RCC 7860 (cell line): ENCODE measurements at places on chromosomes 16 and 17.

DNA sequence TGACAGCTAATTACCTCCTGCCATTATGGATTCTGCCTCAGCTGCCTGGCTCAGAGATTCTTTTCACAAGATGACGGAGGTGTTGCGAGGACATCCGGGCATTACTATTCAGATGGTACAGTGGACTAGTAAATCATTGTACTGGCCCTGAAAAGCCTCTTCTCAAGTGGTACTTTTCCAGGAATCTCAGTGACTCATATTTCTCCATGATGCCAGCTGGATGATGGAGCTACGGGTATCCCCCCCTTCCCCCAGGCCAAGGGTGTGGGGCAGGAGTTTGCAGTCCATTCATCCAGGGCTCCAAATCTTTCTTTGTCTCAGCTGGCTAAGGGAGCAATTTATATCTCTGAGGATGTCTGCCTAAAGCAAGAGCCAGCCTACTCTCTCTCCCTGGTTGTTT is 107.7 kb upstream of the GPR139 start:
- DNase-seq: no peak

DNA sequence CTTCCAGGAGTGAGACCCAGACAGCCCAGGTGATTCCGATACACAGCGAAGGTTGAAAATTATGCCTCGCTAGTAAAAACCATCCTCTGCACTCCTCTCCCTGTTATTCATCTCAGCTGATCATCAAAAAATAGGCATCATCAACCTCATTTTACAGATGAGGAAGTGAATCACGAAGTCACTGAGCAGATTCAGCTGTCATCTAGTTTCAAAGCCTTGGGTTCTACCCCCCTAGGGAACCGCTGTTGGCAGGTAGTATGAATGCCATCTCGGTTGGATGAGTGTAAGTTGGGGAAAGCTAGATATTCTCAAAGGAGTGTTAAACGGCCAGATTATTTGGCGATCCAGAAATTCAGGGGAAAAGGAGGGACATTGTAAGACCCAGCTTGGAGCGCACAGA is 2.0 kb downstream of the CRYM start:
- no peak for DNase-seq

- no peak for DNase-seq
Measured at GRCh38 chr16:2834968-2835367, 4.9 kb downstream of the ZG16B start.

DNA sequence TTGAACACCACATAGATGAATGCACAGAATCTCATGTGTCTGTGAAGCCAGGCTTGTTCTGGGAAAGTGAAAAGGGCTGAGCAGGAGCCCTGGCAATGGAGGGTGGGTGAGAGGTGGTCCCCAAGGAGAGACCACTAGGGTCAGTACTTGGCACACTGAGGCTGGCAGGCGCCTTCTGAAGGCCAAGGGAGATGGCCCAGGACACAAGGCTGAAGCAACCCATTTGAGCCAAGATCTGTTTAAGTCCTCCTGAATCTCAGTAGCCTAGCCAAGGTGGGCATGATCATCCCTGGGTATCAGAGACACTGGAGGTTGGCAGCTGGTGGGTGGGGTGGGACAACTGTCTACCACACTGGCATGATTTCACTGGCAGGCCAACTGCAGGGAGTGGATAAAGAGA is 1741.2 kb downstream of the TP53TG3F start:
- DNase-seq: no peak

- peak; percentile 74 for DNase-seq
Measured at GRCh38 chr17:7184091-7184488, 4.9 kb upstream of the ASGR1 start.
